ENCODE measurements at places on chromosomes 2 and 18.

GRCh38 chr18:71212222-71212621, 923.4 kb downstream of the SOCS6 start:
- no peak for DNase-seq

DNA sequence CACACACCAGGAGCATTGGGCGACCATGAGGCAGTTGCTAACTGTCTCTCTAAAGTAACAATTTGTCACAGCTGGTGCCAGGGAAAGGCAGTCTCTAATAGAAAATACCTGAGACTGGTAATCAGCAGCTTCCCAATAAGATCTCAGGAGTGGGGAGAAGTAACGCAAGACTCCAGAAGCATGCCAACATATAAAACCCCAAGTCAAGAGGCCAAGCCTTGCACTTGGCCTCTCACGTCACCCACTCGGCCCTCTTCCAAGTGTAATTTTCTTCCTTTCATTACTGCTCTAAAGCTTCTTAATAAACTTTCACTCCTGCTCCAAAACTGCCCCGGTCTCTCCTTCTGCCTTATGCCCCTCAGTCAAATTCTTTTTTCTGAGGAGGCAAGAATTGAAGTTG, 455.6 kb upstream of the ACVR2A start:
- no peak for DNase-seq

- DNase-seq: peak; percentile 55
Observed at GRCh38 chr2:126656431-126657147, 631 bp downstream of the GYPC start.

GRCh38 chr2:141506135-141506534, 624.7 kb downstream of the LRP1B start:
- DNase-seq: no peak

DNA sequence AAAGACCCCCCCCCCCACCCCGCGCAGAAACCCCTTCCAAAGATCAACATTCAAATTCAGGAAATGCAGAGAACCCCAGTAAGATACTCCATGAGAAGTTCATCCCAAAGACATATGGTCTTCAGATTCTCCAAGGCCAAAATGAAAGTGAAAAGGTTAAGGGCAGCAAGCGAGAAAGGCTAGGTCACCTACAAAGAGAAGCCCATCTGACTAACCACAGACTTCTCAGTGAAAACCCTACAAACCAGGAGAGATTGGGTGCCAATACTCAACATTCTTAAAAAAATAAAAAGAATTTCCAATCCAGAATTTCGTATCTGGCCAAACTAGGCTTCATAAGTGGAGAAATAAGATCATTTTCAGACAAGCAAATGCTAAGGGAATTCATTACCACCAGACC, 175.2 kb downstream of the RND3 start:
- no peak for DNase-seq

DNA sequence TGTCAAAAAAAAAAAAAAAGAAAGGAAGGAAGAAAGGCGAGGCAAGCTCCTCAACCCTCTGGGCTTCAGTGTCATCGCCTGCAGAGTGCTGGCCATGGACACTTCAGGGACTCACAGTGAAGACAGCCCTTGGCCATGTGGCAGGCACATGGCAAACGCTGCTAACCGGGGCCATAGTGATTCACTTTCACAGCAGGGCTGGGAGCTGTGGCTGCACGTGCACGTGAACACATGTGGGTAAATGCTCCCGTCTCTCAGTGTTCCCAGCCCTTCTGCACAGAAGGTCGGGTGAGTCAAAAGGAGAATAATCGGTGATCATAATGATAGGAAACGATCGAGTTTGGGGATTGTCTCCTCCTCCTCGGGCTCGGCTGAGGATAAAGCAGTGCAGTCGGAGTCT, 46.1 kb upstream of the UBE2F start:
- DNase-seq: peak; percentile 58

- DNase-seq: no peak
Observed at GRCh38 chr2:129656081-129656598, 323.3 kb upstream of the RAB6C start.
